Right ventricle myocardium inferior (tissue), 1 donor: ENCODE measurements at places on chromosomes 16 and 17.
A peak's percentile ranks its signal among the peaks of the same experiment; 100 is the strongest.

GRCh38 chr16:4018391-4018790 is 97.9 kb downstream of the ADCY9 start:
- DNase-seq = no peak

DNA sequence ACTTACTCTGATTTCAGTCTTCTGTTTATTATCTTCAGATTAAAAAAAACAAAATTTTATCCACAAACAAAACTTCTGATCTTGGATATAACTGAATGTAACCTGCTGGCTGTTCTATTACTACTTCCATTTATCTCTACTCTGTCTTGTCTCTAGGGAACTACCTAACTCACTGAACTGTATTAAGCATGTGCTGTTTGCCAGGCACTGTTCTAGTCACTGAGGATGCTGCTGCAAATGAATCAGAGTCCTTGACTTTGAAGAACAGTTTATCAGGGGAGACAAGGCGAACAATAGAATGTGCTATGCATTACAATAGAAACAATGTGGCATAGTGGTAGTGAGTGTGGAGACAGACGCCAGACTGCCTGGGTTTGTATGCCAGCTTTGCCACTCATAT is 2.3 kb upstream of the ANKRD40 start:
- no peak for DNase-seq

DNA sequence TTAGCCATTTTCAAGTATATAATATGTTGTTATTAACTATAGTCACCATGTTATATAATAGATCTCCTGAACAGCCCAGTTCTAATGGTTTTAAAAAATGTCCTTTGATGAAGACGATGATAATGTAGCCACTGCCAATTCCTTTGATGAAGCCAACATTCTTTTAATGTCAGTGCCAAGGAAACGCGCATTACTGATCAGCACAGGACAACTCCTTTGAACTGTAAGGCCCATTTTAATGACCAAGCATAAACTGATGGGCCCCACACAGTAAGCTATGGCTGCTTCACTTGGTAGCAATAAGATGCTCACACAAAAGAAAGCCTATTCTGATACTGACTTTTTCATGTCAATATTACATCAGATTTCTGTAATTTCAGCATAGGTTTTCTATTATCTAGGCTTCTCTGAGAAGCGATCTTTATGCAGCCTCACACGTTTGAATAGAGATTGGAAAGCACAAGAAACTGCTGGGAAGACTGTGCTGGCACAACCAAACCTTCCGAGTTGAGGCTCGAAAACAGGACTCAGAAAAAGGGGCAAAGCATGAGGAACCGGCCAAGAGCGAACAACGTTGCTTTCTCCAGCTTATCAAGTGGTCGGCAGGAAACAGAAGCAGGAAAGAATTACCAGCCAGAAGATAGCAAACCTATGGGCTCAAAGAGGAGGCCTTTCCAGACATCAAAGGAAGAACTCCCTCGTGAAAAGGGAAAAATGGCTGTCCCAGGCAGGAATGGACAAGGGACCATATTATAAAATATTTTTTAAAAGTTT is 19.4 kb downstream of the ERN1 start:
- no peak for DNase-seq

DNA sequence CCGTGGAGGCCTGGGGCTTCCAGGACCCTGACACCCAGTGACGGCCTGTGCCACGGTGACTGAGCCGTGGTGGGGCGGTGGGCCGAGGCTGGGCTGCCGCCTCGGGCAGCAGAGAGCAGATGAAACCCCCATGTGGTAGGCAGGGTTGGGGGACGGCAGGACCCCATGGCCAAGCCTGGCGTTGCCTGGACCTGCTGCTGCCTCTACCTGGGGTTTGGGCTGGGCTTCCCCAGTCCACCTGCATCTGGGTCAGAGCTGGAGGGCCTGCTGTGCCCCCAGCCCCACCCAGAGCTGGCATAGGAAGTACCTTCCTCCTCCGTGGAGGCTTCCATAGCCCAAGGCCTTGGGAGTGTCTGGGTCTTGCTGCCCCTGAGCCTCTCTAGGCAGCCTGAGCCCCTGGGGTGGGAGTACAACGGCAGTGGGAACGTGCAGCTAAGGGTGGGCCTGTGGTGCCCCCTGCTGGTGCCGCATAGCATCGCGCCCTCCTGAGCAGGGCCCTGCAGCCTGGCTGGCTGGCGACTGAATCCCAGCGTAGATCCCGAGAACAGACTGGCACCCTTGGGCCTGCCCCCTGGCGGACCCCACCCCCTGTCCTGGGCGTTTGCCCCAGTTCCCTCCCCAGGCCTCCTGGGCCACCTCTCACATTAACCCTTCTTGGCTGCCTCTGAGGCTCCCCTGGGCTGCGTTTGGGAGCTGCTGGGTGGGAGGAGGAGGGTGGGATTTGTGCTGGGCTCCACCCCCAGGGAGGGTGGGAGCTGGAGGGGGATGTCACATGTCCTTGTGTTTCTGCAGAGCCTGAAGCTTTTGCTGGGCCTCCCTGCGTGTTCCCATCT is 12.6 kb upstream of the ATP6V0C start:
- peak; percentile 93 for DNase-seq

DNA sequence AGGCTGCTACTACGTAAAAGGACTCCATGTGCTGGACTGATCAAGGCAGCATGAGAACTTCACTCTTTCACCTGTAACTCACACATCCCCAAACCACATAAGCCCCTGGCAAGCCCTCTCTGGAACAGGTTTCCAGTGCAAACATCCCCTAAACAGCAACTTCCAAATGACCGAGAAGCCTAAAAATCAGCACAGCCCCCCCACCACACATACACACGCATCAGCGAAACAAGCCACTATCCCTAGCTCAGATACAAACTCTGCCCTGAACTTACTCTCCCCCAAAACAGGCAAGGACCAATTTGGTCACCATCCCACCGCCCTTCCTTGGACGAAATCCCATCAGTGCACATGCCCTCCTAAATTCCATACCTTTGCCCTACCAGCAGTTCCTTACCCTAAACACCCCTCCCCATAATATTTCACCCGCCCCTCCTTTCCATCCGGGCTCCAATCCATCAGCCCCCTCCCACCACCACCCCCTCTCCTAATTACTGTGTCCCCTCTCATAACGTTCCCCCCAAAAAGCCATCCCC is 735 bp downstream of the LSM12 start:
- no peak for DNase-seq

DNA sequence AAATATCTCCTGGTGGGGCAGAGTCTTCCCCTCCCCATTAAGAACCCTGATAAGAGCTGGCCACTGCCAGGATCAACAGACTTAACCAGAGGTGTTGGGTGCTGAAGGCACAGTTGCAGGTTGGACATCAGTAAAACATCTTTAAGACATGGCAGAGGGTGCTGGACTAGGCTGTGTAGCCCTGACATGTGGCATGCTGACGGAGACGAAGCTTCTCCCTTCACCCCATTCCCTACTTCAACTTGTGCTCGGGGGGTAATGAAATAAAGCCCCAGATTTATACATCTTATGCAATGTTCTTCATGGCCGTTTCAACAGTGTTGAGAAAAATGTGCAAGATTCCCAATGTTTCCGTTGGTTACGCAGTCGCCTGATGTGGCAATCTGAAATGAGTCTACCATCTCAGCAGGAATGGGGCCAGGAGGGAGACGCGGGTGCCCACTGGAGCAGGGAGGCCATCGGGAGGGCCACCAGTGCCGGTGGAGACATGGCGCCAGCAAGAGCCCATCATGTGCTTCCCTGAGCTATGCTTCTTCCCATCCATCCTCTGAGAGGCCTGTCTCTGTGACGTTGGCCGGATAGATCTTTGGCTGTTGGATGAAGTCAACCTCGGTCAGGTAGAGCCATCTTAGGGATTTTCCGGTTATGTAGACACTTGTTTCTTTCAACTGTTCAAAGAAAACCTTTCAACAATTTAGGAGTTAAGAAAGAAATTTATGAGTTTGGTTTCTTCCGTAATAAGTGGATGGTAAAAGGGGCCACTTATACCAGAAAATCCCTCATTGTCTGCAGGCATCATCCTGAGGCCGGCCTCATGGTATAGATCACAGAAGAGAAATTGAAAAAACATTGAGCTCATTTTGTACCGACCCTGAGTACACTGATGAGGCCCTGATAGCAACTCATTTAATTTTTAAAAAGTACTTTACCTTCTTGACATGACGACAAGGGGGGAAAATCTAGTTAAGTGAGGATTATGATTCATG is 6.4 kb downstream of the IRF8 start:
- DNase-seq = no peak

DNA sequence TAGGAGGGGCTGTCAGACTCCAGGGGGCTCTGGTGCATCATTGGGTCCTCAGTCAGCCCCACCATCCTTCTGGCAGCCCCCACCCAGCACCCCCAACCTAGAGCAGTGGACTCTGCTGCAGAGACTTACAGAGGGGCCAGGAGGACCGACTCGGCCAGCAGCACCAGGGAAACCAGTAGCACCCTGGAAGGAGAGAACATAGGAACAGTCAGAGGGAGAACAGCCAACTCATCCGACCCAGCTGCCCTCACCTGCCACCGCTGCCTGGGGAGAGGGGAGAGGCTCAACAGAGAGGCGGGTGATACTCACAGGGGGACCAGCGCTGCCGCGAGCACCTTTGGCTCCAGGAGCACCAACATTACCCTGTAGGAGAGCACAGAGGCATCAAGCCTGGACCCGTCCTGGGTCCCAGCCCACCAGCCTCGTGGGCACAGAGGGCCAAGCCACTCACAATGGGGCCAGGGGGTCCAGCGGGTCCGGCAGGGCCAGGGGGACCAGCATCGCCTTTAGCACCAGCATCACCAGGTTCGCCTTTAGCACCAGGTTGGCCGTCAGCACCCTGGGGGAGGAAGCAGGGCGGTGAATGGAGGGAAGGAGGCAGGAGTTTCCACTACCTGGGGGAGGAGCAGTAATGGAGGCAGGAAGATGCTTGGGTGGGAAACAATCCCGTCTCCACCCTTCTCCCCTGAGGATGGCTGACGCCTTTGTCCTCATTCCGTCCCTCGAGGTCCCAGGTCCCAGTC is 11.7 kb downstream of the COL1A1 start:
- DNase-seq = no peak
